ENCODE measurements at places on chromosomes 6 and 20. TPM values are rescaled to one million over a fixed set of nuclear protein-coding genes. Genes with fewer than 3 reads are reported as not detected.
A peak's percentile ranks its signal among the peaks of the same experiment; 100 is the strongest.

TGM3 gene
- total RNA-seq, result not detected

GRCh38 chr20:47655635-47656034 lies 129.6 kb downstream of the SULF2 start:
- DNase-seq, result no peak

DNA sequence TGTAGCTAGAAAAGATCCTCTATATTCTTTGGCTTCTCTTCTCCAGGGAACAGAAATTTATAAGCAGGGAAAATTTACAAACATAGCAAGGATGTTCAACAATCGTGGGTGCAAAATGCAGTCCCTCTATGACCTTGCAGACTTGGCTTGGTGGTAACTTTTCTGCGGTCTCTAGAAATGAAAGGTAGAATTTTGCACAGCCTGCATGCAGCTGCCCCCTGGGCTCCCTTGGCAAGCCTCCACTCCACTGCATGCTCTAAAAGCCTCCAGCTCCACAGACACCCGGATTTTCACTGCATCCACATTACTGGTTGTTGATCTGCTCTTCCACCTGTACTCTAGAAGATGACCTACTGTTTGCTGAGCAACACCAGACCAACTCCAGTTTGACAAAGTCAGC lies 236.5 kb upstream of the EYS start:
- no peak for DNase-seq

SOBP gene
- 2.6 TPM for total RNA-seq

DNA sequence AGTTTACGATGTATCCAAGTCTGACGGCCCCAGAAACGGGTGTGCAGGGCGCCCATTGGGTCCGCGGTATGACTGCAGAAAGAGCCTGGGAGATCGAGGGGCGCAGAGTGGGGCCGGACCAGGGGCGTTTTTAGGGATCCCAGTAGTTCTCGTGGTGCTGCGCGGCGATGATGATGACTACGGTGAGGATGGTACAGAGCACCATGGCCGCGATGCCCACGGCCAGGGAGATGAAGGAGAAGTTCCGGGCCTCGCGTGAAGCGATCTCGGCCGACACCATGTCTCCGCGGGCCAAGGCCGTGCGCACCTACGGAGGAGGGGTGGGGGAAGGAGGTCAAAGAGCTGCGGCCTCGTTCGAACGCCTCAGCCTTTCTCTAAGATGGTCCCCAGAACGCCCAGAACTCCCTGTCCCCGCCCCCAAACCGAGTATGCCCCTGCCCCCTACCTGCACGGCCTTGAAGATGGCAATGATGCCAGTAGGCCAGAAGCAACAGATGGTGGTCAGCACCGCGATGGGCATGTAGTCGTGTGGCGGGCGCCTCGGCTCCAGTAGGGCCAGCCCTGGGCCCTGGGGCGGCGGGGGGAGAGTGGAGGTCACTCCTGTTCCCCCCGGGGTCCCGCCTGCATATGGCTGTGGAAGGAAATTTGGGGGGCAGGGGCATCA lies 2.5 kb downstream of the PRRT1 start:
- DNase-seq, result no peak

HCK gene
- total RNA-seq, result 7.0 TPM

GRCh38 chr6:24799541-24799915 lies 811 bp upstream of the ARMH2 start:
- no peak for DNase-seq

- peak; percentile 56 for DNase-seq
Measured at GRCh38 chr6:148509800-148510581, 167.4 kb downstream of the SASH1 start.

RCAN2 gene
- 26.2 TPM for total RNA-seq

FOXQ1 gene
- total RNA-seq, result 0.48 TPM

KIAA1755 gene
- total RNA-seq, result 47.6 TPM

- no peak for DNase-seq
Measured at GRCh38 chr20:62266340-62266739, 28.0 kb downstream of the OSBPL2 start.

GRCh38 chr6:123966618-123967017 lies 163.0 kb downstream of the NKAIN2 start:
- no peak for DNase-seq

GRCh38 chr6:64683682-64684081 lies 1023.3 kb downstream of the EYS start:
- DNase-seq, result no peak

PERP gene
- 12.0 TPM for total RNA-seq

- no peak for DNase-seq
Measured at GRCh38 chr6:106390088-106390487, 29.6 kb downstream of the CRYBG1 start.

GRCh38 chr6:25366903-25367545 lies 87.8 kb downstream of the CARMIL1 start:
- no peak for DNase-seq

DNA sequence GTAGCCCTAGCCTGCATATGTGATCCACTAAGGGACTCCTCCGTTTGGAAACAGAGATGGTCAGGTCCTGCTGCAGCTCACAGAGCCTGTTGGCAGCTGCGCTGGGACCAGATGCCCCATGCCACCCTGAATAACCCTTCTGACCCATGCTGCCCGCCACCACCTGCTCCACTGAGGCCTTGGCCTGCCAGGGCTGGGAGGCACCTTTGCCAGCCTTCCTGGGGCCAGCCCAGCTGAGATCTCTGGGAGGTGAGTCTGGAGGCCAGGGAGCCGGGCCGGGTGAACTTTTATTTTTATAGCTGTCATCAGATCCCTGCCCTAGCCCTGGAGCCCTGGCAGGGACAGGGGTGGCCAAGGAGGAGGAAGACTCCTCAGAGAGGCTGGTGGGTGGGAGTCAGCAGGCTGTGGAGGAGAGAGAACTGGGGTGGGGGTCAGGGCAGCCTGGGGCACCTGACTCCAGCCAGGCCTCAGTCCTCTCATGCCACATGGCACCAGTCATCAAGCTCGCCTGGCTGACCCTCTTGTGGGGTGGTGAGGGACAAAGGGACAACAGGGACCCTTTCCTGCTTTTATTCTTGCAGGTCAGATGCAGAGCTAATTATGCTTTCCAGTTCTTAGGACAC lies 10.0 kb downstream of the CEBPB start:
- DNase-seq, result no peak

PCK1 gene
- total RNA-seq, result 1.8 TPM

MROH8 gene
- total RNA-seq, result 4.9 TPM

GRCh38 chr6:16740097-16740496 lies 21.2 kb downstream of the ATXN1 start:
- DNase-seq, result no peak

DNA sequence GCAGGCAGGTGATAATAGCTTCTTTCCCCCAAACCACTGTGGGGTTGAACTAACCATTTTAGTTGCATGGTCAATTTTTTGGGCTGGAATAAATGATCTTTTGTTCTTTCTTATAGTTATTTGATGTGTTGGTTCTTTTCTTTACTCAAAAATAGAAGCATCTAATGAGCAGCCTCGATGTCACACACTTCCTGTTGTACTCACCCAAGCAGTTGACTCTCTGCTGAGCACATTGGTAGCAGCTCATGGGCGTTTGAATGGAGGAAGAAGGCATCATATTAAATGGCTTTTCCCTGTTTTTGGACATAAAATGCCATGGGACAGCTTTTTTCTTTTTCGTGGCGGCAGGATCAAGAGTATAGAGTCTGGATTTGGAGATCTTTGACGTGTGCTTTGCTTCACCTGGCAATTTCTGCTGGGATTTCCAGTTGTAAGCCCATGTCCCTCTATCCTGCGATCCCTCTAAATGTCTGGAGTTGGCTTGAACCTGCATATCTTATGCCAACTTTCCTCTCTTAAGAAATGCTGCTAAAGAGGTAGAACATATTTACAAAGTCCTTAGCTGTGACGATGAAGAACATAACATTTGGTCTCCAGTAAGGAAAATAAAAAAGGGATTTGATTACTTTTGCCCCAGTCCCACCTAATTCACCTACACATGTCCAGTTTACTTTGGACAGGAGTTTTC lies 268.3 kb downstream of the PRL start:
- DNase-seq, result no peak

GRCh38 chr6:20417819-20418218 lies 16.1 kb downstream of the E2F3 start:
- no peak for DNase-seq

GRCh38 chr6:163712566-163712961 lies 298.0 kb downstream of the QKI start:
- DNase-seq, result no peak

- no peak for DNase-seq
Measured at GRCh38 chr20:17518339-17519052, 12.7 kb downstream of the BFSP1 start.

- no peak for DNase-seq
Measured at GRCh38 chr6:152380351-152380767, 256.8 kb downstream of the SYNE1 start.

DNA sequence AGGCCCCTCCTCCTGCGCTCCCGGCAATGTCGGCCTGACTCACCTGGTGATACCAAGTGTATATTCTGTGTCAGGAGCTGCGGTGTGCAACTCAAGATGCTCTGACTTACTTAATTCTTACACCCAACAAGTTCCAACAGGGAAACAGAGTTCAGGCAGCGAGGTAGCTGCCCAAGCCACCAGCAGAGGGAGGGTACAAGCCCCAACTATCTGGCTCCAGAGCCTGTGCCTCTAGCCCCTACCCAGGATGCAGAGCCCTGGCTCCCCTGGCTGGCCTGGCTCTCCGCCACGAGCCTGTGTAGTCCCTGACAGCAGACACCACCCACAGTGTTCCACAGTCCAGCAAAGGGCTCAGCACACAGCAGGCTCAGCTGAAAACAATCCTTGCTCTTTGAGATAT lies 34.9 kb downstream of the C20orf203 start:
- no peak for DNase-seq

DNA sequence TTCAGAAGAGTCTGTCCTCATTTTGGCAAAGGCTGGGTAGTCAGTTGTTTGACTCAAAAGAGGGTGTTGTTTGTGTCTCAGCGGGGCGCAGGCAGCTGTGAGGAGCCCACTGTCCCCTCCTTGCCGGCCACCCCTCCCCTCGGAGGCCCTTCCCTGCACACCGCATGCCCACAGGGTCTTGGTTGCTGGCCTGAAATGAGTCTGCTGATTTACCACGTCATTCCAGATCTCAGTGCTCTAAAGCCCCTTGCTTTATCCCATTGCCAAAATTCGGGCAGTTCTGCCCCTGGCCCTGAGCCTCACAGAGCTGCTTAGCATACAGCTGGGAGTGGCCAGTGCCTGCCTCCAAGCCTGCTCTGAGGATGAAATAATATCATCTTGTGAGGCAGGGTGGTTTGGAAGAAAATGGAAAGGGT lies 220.7 kb downstream of the UST start:
- no peak for DNase-seq

MATN4 gene
- not detected for total RNA-seq

- no peak for DNase-seq
Measured at GRCh38 chr20:63003546-63003945, 3.2 kb downstream of the BHLHE23 start.

ZGPAT gene
- 37.9 TPM for total RNA-seq

GRCh38 chr6:34082348-34082747 lies 63.5 kb downstream of the GRM4 start:
- DNase-seq, result no peak

FOXC1 gene
- 15.2 TPM for total RNA-seq

GRCh38 chr6:163329991-163330390 lies 84.5 kb upstream of the QKI start:
- no peak for DNase-seq

GRCh38 chr20:62953839-62954703 lies 1.6 kb downstream of the SLC17A9 start:
- DNase-seq, result peak; percentile 62

- no peak for DNase-seq
Measured at GRCh38 chr20:32441638-32442037, 83.5 kb downstream of the ASXL1 start.

DNA sequence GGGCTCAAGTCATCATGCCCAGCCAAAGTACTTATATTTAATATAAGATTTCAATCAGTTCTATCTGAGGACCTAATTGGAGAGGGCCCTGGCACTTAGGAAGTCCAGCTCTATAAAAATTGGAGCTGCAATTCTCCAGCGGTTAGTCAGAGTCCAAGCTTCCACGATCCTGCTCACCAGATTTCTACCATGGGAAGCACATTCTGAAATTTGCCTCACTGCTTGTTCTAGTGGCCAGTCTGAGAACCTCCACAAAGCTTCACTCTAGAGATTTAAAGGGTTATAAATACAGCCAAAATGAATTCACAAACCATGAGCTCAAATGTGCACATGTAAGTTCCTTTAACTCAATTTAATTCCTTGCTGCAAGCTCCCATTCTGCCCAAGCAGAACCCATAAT lies 33.5 kb downstream of the PNLDC1 start:
- DNase-seq, result no peak

ATP9A gene
- 50.8 TPM for total RNA-seq

DNA sequence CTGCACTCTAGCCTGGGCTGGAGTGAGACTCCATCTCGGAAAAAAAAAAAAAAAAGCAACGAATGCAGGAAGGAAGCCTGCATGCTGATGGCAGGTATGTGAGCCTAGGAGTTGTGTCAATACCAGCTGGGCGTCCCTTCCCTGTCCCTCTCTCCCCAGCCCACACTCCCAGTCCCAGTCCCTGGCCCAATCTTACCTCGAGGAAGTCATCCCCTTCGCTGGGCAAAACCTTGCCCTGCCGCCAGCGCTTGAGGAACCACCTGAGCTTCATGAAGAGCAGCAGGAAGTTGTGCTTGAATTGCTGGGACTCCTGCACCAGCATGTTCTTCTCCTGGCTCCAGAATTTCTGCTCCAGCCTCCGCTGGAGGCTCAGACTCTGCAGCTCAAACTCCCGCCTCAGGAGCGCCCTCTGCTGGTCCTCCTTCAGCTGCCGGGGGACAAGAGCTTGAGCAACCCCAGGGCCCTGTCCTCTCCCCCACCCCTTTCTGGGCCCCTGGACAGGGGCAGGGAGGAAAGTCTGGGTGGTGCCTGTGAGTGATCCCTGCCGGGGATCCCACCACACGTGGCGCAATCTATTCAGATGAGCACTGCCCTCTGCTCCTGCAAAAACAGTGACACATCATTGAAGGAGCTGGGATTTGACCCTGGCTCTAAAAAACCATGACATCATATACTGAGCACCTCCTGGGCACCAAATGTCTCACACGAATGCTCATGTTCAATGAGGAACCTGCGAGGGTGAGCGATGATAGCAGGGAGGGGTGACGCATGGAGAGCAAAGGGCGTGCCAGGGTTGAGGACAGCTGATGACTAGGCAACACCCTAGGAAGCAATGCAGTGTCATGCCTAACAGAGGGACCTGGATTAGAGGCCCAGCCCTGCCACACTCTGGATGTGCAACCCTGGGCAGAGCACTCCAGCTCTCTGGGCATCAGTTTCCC lies 35.0 kb upstream of the DSN1 start:
- peak; percentile 45 for DNase-seq

PTPN1 gene
- 14.1 TPM for total RNA-seq
